ENCODE measurements at places on chromosomes 12 and 14.
A peak's percentile ranks its signal among the peaks of the same experiment; 100 is the strongest.

- H3K36me3 ChIP-seq = peaks cover 38% of the 10 kb centered on the region
- H3K27me3 ChIP-seq = no peaks in the 10 kb centered on the region
- peak; percentile 39 for DNase-seq
- H3K4me1 ChIP-seq = peaks cover 1% of the 10 kb centered on the region
- H3K27ac ChIP-seq = no peak overlapping the region
Measured at GRCh38 chr14:39368261-39368959, 63.8 kb downstream of the FBXO33 start.

- H3K4me3 ChIP-seq = peak within 1 kb of the TSS; percentile 84
- peaks cover 60% of the 10 kb centered on the region for H3K4me1 ChIP-seq
- no peaks in the 10 kb centered on the region for H3K27me3 ChIP-seq
- DNase-seq = peak; percentile 94
- H3K27ac ChIP-seq = peak within 1 kb of the TSS; percentile 84
Measured at GRCh38 chr14:24299255-24300191, at the start of the genes DHRS1 and NOP9. TSS of gene DHRS1 (minus strand) at chr14:24299780. CDS start at chr14:24299106, 674 bp downstream. TSS of gene NOP9 (plus strand) at chr14:24299850. CDS start at chr14:24299955, 105 bp downstream.

DNA sequence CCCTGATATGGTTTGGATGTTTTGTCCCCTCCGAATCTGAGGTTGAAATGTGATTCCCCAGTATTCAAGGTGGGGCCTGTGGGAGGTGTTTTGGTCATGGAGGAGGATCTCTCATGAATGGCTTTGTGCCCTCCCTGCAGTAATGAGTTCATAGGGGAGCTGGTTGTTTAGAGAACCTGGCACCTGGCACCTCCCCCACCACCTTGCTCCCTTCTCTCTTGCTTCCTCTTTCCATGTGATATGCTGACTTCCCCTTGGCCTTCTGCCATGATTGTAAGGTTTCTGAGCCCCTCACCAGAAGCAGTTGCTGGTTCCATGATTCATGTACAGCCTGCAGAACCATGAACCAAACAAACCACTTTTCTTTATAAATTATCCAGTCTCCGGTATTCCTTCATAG lies 32.6 kb downstream of the CD163L1 start:
- H3K27ac ChIP-seq = no peak overlapping the region
- no peaks in the 10 kb centered on the region for H3K36me3 ChIP-seq
- no peak for DNase-seq
- H3K4me1 ChIP-seq = no peaks in the 10 kb centered on the region
- H3K27me3 ChIP-seq = peaks cover 7% of the 10 kb centered on the region

- no peak for DNase-seq
- no peaks in the 10 kb centered on the region for H3K4me1 ChIP-seq
- no peaks in the 10 kb centered on the region for H3K36me3 ChIP-seq
- no peak overlapping the region for H3K4me3 ChIP-seq
- peaks cover 29% of the 10 kb centered on the region for H3K27me3 ChIP-seq
Measured at GRCh38 chr12:98388126-98388525, 127.3 kb upstream of the TMPO start.

GRCh38 chr12:78756936-78757335 lies 107.6 kb upstream of the SYT1 start:
- H3K4me1 ChIP-seq = no peaks in the 10 kb centered on the region
- H3K27ac ChIP-seq = no peak overlapping the region
- DNase-seq = no peak
- no peak overlapping the region for H3K4me3 ChIP-seq

DNA sequence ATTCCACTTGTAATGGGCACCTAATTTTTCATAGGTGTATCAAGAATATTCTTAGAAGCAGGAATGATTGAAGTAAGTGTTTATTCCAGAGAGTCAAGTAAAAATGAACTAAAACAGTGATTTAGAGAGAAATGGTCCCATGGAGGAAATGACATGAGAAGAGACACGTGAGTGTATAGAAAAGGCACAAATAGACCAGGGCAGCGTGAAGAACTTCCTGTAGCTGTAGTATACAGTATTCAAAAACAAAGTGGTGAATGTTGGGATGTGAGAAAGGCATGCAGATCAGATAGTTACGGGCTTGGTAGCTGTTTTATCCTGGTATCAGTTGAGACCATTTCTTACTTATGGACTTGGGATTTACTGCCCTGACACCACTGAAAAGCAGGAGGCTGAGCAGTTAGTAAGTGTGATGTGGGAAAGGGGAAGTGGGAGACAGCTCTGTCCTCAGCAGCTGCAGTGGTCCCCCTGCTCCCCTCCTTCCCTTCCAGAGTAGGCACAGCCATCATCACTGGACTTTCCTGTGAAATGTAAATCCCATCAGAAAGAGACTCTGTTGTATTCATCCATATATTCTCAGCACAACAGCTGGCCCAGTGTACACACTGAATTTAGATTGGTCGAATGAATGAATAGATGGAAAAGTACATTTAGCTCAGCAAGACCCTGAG lies 16.8 kb upstream of the TESPA1 start:
- no peaks in the 10 kb centered on the region for H3K36me3 ChIP-seq
- no peaks in the 10 kb centered on the region for H3K27me3 ChIP-seq
- no peak overlapping the region for H3K4me3 ChIP-seq
- H3K4me1 ChIP-seq = peaks cover 4% of the 10 kb centered on the region
- DNase-seq = no peak

- no peaks in the 10 kb centered on the region for H3K27me3 ChIP-seq
- no peak for DNase-seq
- H3K4me3 ChIP-seq = no peak overlapping the region
- H3K27ac ChIP-seq = peak overlapping the region; percentile 44
- peaks cover 61% of the 10 kb centered on the region for H3K4me1 ChIP-seq
Measured at GRCh38 chr14:65303899-65304222, 108.7 kb upstream of the FUT8 start.

DNA sequence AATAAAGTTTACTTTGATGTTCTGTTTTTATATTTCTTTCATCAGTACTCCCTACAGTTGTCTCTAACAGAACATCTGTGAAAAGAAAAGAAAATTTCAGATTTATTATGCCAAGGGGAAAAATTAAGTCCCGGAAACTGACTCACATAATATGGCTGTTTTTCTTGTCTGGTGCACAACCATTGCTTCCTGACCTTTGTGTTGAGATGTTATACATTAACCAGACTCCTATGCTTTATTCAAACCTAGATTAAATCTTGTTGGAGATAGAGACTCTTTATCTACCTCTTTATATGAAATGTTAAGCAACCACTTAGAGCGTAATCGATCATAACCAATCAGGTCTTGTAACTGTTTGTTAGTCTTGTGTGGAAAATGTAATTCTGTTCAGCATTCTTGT lies 37.6 kb upstream of the BICD1 start:
- no peak for DNase-seq
- no peaks in the 10 kb centered on the region for H3K4me1 ChIP-seq
- no peak overlapping the region for H3K27ac ChIP-seq

- H3K36me3 ChIP-seq = peaks cover 23% of the 10 kb centered on the region
- no peaks in the 10 kb centered on the region for H3K4me1 ChIP-seq
- no peak overlapping the region for H3K4me3 ChIP-seq
- no peaks in the 10 kb centered on the region for H3K27me3 ChIP-seq
Measured at GRCh38 chr14:30656190-30656632, 34.1 kb downstream of the SCFD1 start.

- no peaks in the 10 kb centered on the region for H3K4me1 ChIP-seq
- no peak overlapping the region for H3K4me3 ChIP-seq
- DNase-seq = no peak
- H3K27ac ChIP-seq = no peak overlapping the region
Measured at GRCh38 chr14:87148655-87149054, 844.3 kb downstream of the GALC start.

GRCh38 chr14:37708481-37708880 lies 113.1 kb downstream of the TTC6 start:
- no peak for DNase-seq
- no peaks in the 10 kb centered on the region for H3K36me3 ChIP-seq
- H3K27me3 ChIP-seq = no peaks in the 10 kb centered on the region
- no peaks in the 10 kb centered on the region for H3K4me1 ChIP-seq

- H3K4me3 ChIP-seq = no peak overlapping the region
- peaks cover 8% of the 10 kb centered on the region for H3K4me1 ChIP-seq
- H3K36me3 ChIP-seq = no peaks in the 10 kb centered on the region
- DNase-seq = no peak
- peaks cover 36% of the 10 kb centered on the region for H3K27me3 ChIP-seq
- no peak overlapping the region for H3K27ac ChIP-seq
Measured at GRCh38 chr12:106146987-106147386, 8.2 kb upstream of the NUAK1 start.
